ENCODE measurements at places on chromosomes 12 and 14.

- DNase-seq = no peak
Observed at GRCh38 chr14:24042746-24043145, 9.1 kb upstream of the CARMIL3 start.

- DNase-seq = no peak
Observed at GRCh38 chr12:52291267-52291935, at the start of gene KRT81. Gene KRT81, minus strand, starts transcription at chr12:52291534. Its CDS starts 69 bp downstream, at chr12:52291465.

DNA sequence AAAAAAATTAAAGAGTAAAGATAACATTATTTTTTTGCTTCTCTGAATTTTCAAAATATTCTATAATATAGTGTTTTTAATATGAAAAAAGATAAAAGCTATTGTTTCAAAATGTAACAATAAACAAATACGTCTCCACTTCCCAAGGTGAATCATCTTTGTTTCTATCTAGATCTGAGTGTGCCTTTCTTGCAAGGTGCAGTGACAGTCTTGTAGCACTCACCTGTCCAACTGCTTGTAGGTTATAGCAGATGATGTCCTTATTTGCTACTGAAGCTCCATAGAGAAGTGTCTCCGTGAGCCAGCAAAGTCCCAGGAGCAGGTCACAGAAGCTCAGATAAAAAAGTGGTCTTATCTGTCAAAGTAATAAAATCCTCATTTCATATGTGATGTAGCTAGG lies 21.4 kb downstream of the TMEM116 start:
- no peak for DNase-seq

- no peak for DNase-seq
Observed at GRCh38 chr12:67649570-67650387, 1.2 kb downstream of the DYRK2 start.

- DNase-seq = no peak
Observed at GRCh38 chr12:117023998-117024960, 74.9 kb downstream of the TESC start.

- DNase-seq = no peak
Observed at GRCh38 chr14:44795725-44796124, 166.0 kb downstream of the KLHL28 start.

Measured in head of caudate nucleus (tissue), 42 donors.